ENCODE measurements at places on chromosomes 7 and 10. TPM values are rescaled to one million over a fixed set of nuclear protein-coding genes. Genes with fewer than 3 reads are reported as not detected.

DNA sequence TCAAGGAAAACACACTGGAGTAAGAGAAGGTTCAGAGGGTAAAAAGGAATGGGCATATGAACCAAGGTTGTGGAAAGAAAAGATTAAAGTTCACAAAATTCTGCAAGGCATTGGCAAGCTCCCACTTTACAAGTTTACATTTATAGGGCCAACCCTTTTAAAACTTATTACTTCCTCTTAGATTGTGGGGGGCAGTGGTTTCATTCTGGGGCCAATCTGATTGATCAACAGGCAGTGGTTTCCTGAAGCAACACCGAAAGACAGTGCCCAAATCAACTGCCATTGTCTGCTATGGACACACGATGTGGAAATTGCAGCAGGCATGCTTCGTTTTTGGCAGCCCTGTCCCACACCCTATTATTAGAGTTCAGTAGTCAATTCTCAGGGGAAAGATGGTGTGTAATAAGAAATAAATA lies 154.0 kb downstream of the SGMS1 start:
- no peak for DNase-seq

- no peak for DNase-seq
Observed at GRCh38 chr7:16841681-16842080, 36.9 kb upstream of the AGR2 start.

- DNase-seq: no peak
Observed at GRCh38 chr7:30331338-30331737, 46.9 kb downstream of the ZNRF2 start.

PRRT4 gene
- total RNA-seq: 17.4 TPM

TAS2R38 gene
- not detected for total RNA-seq
